ENCODE measurements at places on chromosomes 2 and 18. TPM values are rescaled to one million over a fixed set of nuclear protein-coding genes. Genes with fewer than 3 reads are reported as not detected.

The SPATA3 gene
- total RNA-seq, result not detected

The SPEG gene
- total RNA-seq, result 2.3 TPM

The ARHGAP15 gene
- not detected for total RNA-seq

The RHBDD1 gene
- total RNA-seq, result 15.3 TPM

The SLC11A1 gene
- total RNA-seq, result 0.05 TPM

The CXCR1 gene
- not detected for total RNA-seq

The LCT gene
- total RNA-seq, result not detected

Measured in renal cortical epithelial cell (primary cell).